Activated naive CD4-positive, alpha-beta T cell treated with anti-CD3 and anti-CD28 coated beads for 36 hours (primary cell): ENCODE measurements at places on chromosomes 5 and 9. TPM values are rescaled to one million over a fixed set of nuclear protein-coding genes. Genes with fewer than 3 reads are reported as not detected.
A peak's percentile ranks its signal among the peaks of the same experiment; 100 is the strongest.

Gene LURAP1L
- total RNA-seq = not detected

Gene LRRC19
- total RNA-seq = not detected

Gene ADAMTS16
- total RNA-seq = not detected

Gene GPR150
- total RNA-seq = 0.64 TPM

DNA sequence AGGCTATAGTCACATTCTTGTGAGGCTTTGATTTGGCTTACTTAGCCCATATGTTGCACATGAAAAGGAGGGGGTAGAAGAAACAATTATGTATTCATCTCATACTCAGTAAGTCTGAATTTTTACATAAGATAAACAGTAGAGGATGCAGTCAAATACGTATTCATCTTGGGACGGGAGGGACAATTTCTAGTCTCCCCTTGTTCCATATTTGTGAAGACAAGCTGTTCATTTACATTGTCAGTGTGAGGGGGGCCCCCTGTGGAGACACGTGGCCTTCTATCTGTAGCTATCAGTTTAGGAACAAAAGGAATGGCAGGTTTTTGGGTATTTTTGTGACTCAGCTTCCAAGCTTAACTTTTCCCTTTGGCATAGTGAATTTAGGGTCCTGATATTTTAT is 49.2 kb upstream of the PPP1R2B start:
- H3K27ac ChIP-seq = no peak overlapping the region
- H3K36me3 ChIP-seq = no peaks in the 10 kb centered on the region
- peaks cover 4% of the 10 kb centered on the region for H3K27me3 ChIP-seq
- no peak overlapping the region for H3K4me3 ChIP-seq

DNA sequence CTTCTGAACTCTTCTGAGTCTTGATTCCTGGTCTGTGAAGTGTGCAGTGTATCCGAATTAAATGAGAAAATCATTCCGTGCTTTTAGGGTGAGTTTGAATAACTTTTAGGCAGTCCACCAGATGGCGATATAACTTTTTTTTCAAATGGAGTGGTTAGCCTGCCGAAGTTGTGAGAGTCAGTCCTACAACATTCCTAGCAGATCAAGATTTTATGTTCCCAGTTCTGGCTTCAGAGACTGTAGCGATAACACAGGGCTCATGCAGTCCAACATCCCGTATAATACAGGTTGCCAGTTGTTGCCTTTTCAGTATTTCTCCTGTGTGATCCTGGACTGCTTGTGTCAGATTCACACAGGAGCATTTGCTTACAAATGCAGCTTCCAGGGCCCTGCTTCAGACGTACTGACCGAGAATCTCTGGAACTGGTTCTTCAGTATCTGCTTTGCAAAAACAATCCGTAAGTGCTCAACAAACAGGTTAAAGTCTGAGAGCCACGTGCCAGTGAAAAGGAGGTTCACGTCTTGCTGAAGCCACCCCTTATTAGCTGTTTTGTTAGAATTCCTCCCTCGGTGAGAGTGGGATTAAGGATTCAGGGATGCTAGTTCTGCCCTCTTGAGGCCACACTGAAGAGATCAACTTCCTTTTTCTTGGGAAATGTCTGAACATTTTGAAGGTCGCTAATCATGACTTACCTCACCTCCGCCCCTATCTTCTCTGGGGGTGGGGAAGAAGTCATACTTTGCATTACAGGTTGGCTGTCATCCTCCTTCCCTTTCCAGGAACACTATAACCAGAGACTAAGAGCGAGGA is 22.8 kb downstream of the SMIM3 start:
- H3K4me1 ChIP-seq = peaks cover 31% of the 10 kb centered on the region
- peaks cover 7% of the 10 kb centered on the region for H3K36me3 ChIP-seq
- H3K27ac ChIP-seq = no peak overlapping the region
- H3K27me3 ChIP-seq = no peaks in the 10 kb centered on the region

DNA sequence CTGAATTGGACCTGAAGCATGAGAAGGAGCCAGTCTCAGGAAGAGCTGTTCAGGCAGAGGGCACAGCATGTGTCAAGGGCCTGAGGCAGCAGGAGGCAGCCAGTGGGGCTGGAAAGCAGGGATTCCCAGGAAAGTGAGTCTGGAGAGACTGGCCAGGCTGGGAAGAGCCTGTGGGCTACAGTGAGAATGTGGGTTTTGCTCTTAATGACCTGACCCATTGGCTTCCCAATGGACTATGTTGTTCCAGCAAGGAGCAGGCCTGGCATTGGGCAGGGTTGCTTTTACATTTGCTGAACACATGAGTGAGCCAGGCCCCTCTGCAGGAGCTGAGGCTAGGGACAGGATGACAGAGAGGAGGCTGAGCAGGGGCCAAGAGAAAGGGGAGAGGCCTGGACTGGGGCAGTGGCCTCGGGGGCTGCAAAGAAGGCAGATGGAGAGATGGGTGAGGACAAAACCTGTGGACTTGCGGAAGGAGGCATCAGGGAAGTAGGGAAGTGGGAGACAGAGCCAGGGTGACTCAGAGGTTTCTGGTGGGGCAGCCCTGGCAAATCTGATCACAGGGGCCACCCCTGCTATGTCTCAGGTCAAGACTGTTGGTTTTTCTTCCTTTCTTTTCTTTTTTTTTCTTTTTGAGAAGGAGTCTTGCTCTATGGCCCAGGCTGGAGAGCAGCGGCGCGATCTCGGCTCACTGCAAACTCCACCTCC is 65.9 kb upstream of the NEK6 start:
- H3K36me3 ChIP-seq = no peaks in the 10 kb centered on the region
- no peak for DNase-seq
- H3K27me3 ChIP-seq = peaks cover under 1% of the 10 kb centered on the region
- no peak overlapping the region for H3K27ac ChIP-seq
- H3K4me3 ChIP-seq = no peak overlapping the region
- H3K4me1 ChIP-seq = no peaks in the 10 kb centered on the region

- H3K27ac ChIP-seq = no peak overlapping the region
- DNase-seq = no peak
- H3K36me3 ChIP-seq = no peaks in the 10 kb centered on the region
- no peaks in the 10 kb centered on the region for H3K4me1 ChIP-seq
- H3K27me3 ChIP-seq = peaks cover 11% of the 10 kb centered on the region
Measured at GRCh38 chr5:35377653-35378052, 147.4 kb upstream of the PRLR start.

GRCh38 chr5:36068751-36069281 is 2.1 kb upstream of the UGT3A2 start:
- DNase-seq = no peak
- H3K27me3 ChIP-seq = peaks cover 28% of the 10 kb centered on the region
- H3K27ac ChIP-seq = no peak overlapping the region
- no peak overlapping the region for H3K4me3 ChIP-seq
- peaks cover 8% of the 10 kb centered on the region for H3K4me1 ChIP-seq

DNA sequence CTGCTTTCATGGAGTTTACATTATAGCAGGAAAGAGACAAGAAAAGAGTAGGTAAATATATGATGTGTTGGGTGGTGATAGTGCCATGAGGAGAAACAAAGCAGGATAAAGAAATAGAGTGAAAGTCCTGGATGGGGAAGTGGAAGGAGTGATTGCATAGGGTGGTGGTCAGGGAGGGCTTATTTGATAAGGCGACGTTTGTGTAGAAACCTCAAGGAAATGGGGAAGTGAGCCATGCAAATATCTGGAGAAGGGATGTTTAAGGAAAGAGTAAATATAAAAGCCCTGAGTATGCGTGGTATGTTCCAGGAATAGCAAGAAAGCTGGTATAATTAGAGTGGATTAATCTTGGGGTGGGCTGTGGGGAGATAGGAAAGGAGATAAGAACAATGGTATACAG is 134.7 kb upstream of the SV2C start:
- H3K4me3 ChIP-seq = no peak overlapping the region
- DNase-seq = no peak
- H3K36me3 ChIP-seq = no peaks in the 10 kb centered on the region
- H3K27me3 ChIP-seq = peaks cover 11% of the 10 kb centered on the region

DNA sequence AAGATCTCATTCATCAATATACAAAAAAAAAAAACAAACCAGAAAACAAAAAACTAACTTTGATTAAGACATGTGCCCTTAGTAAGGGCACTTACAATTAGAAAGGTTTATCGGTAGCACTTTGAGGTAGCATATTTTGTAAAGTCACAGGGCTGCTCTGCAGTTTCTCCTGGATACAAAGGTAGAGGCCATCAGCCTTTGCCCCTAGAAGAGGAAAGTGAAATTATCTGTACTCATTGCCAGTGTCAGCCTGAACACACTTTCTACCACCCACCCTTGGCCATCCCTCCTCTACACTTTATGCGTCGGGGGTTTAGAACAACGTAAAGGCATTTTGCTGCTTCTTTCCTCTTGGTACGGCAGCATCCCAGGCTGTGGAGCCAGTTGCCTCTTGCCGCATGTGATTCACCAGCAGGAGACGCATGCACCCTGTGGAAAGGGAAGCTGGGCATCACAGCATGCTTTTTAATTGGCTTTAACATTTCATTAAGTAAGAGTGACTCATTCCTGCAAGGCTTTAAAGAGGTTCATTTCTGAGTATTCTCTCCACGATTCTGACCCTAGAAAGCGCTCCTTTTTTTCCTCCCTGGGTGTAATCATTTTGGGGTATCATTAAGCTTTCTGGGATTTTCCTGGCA is 84.6 kb downstream of the CEMIP2 start:
- peaks cover 27% of the 10 kb centered on the region for H3K4me1 ChIP-seq
- no peak for DNase-seq
- peaks cover 29% of the 10 kb centered on the region for H3K36me3 ChIP-seq
- H3K27me3 ChIP-seq = no peaks in the 10 kb centered on the region
- no peak overlapping the region for H3K4me3 ChIP-seq

GRCh38 chr9:71767163-71767775 is 1.0 kb downstream of the CEMIP2 start:
- no peaks in the 10 kb centered on the region for H3K27me3 ChIP-seq
- no peak for DNase-seq

GRCh38 chr5:80453366-80453765 is 34.5 kb upstream of the FAM151B start:
- no peak overlapping the region for H3K27ac ChIP-seq
- no peak for DNase-seq
- H3K27me3 ChIP-seq = no peaks in the 10 kb centered on the region
- H3K4me1 ChIP-seq = no peaks in the 10 kb centered on the region
- H3K4me3 ChIP-seq = no peak overlapping the region

DNA sequence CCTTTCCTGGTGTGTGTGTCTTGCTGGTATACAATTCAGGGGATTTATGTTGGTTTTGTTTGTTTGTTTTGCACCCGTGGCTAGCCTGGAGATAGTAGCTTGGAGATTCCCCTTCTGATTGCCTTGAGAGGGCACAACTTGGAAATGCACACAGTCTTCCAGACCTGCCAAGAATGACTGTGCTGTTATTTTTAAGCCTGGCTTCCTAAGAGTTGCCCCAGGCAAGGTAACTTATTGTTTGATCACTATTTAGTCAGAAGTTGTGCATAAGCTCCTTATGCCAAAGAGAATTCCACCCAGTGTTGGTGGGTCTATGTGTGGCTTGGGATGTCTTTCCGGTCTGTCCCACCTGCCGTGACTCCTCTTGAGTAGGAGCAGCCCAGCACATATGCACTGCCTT is 421.9 kb upstream of the KCNN2 start:
- no peaks in the 10 kb centered on the region for H3K36me3 ChIP-seq
- no peaks in the 10 kb centered on the region for H3K4me1 ChIP-seq
- H3K4me3 ChIP-seq = no peak overlapping the region
- no peaks in the 10 kb centered on the region for H3K27me3 ChIP-seq

- DNase-seq = no peak
- H3K4me1 ChIP-seq = peaks cover 53% of the 10 kb centered on the region
- H3K36me3 ChIP-seq = no peaks in the 10 kb centered on the region
- H3K27me3 ChIP-seq = no peaks in the 10 kb centered on the region
- peak within 1 kb of the TSS; percentile 92 for H3K27ac ChIP-seq
Measured at GRCh38 chr9:78031444-78031892, at the start of gene GNAQ. Gene GNAQ (minus strand): TSS chr9:78031811. CDS start chr9:78031235, 576 bp downstream.

DNA sequence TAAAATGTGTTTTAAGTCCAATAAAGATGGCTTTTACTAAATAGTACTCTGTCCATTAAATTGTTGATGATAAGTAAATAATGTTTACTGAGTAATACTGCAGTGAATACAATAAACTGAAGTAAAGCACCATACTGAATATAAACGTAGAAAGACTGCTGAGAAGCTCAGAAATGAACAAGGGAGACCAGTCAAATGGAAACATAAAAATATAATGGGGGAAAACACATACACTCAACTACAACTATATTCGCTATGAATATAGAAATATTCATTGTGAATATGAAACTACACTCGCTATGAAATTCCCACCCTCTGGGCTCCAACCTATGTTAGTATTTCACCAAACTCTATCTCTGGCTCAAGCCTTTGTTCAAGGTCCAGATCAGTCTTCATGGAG is 41.9 kb upstream of the UBQLN1 start:
- H3K27ac ChIP-seq = no peak overlapping the region
- peaks cover 7% of the 10 kb centered on the region for H3K4me1 ChIP-seq
- no peak overlapping the region for H3K4me3 ChIP-seq
- H3K36me3 ChIP-seq = peaks cover 11% of the 10 kb centered on the region

- H3K4me3 ChIP-seq = no peak overlapping the region
- H3K36me3 ChIP-seq = no peaks in the 10 kb centered on the region
- H3K4me1 ChIP-seq = peaks cover 7% of the 10 kb centered on the region
- no peak for DNase-seq
Measured at GRCh38 chr9:123408313-123409262, 52.6 kb downstream of the CRB2 start.

DNA sequence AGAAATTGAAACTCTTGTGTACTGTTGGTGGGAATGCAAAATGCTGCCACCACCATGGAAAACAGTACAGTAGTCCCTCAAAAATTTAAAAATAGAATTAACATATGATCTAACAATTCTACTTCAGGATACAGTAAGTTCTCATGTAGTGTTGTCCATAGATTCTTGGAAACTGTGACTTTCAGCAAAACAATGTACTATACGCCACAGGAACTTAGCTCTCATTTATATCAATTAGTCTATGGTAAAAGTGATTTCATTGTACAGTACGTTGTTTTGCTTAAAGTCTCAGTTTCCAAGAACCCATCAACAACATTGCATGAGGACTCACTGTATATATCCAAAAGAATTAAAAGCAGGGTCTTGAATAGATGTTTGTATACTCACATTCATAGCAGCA is 233.5 kb upstream of the GAS1 start:
- no peaks in the 10 kb centered on the region for H3K36me3 ChIP-seq
- no peak overlapping the region for H3K4me3 ChIP-seq
- H3K4me1 ChIP-seq = no peaks in the 10 kb centered on the region

GRCh38 chr9:128643519-128644300 is 12.9 kb downstream of the DYNC2I2 start:
- peaks cover 4% of the 10 kb centered on the region for H3K36me3 ChIP-seq
- DNase-seq = no peak
- no peaks in the 10 kb centered on the region for H3K27me3 ChIP-seq

DNA sequence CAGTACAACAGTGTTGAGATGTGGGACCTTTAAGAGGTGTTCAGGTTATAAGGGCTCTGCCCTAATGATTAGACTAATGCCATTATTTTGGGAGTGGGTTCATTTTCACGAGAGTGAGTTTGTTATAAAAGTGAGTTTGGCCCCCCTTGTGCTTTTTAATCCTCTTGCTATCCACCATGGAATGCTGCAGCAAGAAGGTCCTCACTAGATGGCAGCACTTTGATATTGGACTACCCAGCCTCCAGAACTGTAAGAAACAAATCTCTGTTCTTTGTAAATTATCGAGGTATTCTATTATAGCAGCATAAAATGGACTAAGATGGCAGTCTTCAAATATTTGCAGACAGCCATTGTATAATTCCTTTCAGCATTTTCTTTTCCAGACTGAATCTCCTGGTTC is 212.4 kb downstream of the LRRC70 start:
- no peaks in the 10 kb centered on the region for H3K36me3 ChIP-seq
- H3K27ac ChIP-seq = no peak overlapping the region
- H3K4me1 ChIP-seq = no peaks in the 10 kb centered on the region
- H3K4me3 ChIP-seq = no peak overlapping the region
